HuH-7.5 (cell line): ENCODE measurements at places on chromosomes 4 and X.

- no peak for DNase-seq
Measured at GRCh38 chrX:118207831-118208453, 91.3 kb upstream of the KLHL13 start.

GRCh38 chr4:42809419-42810084 is 83.0 kb upstream of the GRXCR1 start:
- no peak for DNase-seq

DNA sequence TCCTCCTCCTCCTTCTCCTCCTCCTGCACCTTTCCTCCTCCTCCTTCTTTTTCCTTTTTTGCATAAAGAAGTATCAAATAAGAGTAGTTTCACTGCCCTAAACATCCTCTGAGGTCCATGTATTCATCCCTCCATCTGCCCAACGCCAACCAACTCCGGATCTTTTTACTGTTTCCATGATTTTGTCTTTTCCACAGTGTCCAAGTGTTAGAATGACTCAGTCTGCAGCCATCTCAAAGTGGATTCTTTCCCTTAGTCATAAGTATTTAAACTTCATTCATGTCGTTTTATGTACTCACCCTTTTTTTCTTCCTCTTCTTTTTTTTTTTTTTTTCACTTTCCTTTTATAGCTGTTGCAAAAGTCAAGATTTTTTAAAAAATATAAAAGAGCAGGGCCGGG is 12.9 kb downstream of the CSF2RA start:
- DNase-seq: no peak

GRCh38 chr4:88291003-88291402 is 6.6 kb upstream of the PPM1K start:
- no peak for DNase-seq

GRCh38 chrX:41122664-41123257 is 37.5 kb downstream of the USP9X start:
- no peak for DNase-seq

DNA sequence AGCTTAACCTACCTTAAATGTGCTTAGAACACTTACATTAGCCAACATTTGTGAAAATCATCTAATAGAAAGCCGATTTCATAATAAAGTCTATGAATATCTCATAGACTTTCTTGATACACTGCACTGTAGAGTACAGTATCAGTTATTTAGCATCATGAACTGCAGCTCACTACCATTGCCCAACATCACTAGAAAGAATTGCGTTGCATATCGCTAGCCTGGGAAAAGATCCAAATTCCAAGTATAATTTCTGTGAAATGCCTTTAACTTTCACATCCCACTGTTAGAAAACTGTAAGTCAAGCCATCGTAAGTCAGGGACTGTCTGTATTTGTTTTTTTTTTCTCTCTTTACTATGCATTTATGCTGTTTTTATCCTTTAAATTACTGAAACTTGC is 918.6 kb upstream of the PABPC4L start:
- no peak for DNase-seq

DNA sequence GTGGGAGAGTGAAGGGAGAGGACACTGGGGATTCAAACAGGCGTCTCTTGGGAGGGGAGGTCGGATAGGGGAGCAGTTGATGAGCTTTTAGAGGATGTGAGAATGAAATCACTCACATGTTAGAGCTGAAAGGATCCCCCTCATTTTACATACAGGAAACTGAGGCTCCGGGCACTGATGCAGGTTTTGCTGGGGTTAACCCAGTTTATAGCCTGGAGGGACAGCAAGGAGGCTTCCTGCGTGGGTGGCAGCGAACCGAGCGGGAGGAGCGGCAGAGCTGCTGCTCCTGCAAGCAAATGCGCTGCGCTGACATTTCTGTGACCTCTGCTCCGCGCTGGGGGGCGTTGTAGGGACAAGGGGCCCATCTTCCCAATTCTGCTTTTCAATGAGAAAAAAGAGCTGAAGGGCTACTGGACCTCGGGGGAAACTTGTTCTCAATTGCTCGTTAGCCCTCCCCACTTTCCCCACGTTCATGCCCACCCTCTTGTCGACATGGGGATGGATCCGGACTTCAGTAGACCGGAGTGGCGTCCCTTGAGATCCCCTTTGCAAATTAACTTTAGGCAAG is 1.2 kb upstream of the NEUROG2 start:
- DNase-seq: peak; percentile 31

DNA sequence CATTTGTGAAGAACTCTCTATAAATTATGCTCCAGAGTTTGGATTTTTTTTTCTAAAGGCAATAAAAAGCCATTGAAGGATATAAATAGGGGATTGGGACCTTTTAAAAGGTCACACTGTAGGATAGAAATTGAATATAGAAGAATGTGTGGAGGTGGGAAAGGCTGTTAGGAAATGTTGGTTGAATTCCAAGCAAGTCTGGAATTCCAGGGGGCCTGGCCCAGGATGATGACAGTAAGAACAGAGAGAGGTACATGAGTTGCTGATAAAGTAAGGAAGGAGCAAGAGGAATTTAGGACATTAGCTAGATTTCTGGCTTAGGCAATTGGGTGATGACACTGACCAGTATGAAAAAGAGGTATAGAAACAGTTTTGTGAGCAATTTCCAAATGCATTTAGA is 95.4 kb upstream of the USP38 start:
- DNase-seq: no peak

DNA sequence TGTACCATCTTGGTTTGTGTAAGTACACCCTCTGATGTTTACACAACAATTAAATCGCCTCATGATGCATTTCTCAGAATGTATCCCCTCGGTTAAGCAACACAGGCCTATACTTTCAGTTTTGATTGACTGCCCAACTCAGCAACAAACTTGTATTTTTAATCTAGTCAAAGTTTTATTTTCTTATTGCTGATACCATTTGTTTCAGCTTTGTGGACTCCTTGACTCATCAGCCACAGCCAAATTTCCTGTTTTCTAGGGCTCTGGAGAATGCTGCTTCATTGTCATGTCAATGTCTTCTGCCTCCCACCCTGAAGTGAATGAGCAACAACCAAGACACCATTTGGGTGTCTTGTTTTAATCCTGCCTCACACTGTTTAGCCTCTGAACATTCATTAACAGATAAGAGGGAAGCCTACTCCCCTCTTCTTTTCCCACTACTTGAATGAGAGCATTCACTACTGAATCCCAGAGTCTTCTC is 14.0 kb downstream of the BBS12 start:
- no peak for DNase-seq

DNA sequence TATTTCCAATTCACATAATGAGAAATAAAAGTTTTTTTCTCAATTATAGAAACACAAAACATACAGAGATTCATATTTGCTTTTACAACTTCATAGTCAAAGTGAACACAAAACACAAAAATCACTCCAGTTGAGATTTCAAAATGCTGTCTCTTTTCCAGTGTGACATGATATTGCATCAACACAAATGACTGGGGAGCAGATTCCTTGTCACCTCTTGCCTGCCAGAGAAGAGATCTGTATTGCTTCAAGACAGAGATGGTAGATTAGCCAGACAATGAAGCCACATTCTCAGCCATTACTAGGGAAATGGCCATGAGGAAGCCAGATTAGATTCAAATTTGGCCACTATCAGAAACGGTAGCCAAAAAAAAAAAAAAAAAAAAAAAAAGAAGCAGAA is 2313.1 kb upstream of the AGA start:
- DNase-seq: no peak

- no peak for DNase-seq
Measured at GRCh38 chr4:119020158-119020557, 115.5 kb upstream of the MYOZ2 start.

GRCh38 chrX:133053861-133054598 is 42.9 kb downstream of the USP26 start:
- DNase-seq: no peak

GRCh38 chrX:72479324-72480274 is 93.0 kb downstream of the HDAC8 start:
- no peak for DNase-seq

DNA sequence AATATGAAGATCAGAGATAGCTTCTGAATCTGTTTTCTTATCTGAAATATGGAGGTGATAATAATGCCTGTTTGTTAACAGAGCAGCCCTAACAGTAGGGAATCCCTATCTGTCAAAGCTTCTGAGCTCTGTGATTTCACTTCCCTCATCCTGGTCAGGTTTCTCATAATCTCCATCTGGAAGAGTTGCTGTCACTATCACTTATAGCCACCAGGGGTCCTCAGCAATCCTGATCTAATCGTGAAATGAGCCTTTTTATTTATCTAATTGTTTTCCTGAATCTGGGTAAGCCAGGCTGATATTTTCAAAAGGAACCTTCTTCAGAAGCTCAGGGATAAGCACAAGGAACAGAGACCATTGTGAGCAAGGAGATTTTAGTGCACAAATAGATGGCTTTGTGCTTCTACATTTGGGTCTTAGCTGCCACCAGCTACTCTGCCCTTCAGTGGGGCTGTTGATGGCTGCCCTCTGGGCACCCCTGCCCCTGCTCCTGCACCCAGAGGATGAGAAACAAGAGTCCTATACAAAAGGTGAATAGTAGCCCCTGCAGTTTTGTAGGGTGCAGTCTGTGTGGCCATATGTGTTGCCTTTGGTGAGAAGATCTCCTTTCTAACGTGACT is 196.4 kb upstream of the RADX start:
- no peak for DNase-seq

- DNase-seq: no peak
Measured at GRCh38 chrX:70476934-70477733, 32.5 kb downstream of the DLG3 start.

- DNase-seq: no peak
Measured at GRCh38 chrX:131054906-131055305, 3.2 kb upstream of the ARHGAP36 start.

- DNase-seq: no peak
Measured at GRCh38 chr4:60683973-60684372, 516.2 kb upstream of the ADGRL3 start.

GRCh38 chrX:1451251-1451660 is 1.5 kb downstream of the ASMTL start:
- DNase-seq: no peak
